ENCODE measurements at places on chromosomes 11 and 22.

GRCh38 chr22:41976070-41976901 lies 7.0 kb downstream of the SEPTIN3 start:
- H3K27me3 ChIP-seq = peaks cover 6% of the 10 kb centered on the region
- no peak overlapping the region for H3K27ac ChIP-seq
- 0 out of 2 replicates have a peak, but pooled peaks cover 2% of the 10 kb centered on the region for H3K4me1 ChIP-seq
- H3K36me3 ChIP-seq = no peaks in the 10 kb centered on the region

- H3K27ac ChIP-seq = no peak overlapping the region
- H3K4me3 ChIP-seq = no peak overlapping the region
- H3K4me1 ChIP-seq = no peaks in the 10 kb centered on the region
- DNase-seq = no peak
- H3K36me3 ChIP-seq = no peaks in the 10 kb centered on the region
Observed at GRCh38 chr11:68229601-68230000, 16.5 kb upstream of the KMT5B start.

- no peak overlapping the region for H3K27ac ChIP-seq
- H3K4me3 ChIP-seq = no peak overlapping the region
- peaks cover 22% of the 10 kb centered on the region for H3K27me3 ChIP-seq
Observed at GRCh38 chr11:14081581-14082231, 119.2 kb downstream of the SPON1 start.

GRCh38 chr11:81658722-81659121 lies 1074.9 kb downstream of the FAM181B start:
- no peaks in the 10 kb centered on the region for H3K4me1 ChIP-seq
- no peak for DNase-seq
- H3K4me3 ChIP-seq = no peak overlapping the region
- H3K27me3 ChIP-seq = no peaks in the 10 kb centered on the region
- no peak overlapping the region for H3K27ac ChIP-seq

- DNase-seq = no peak
- no peaks in the 10 kb centered on the region for H3K27me3 ChIP-seq
- no peak overlapping the region for H3K27ac ChIP-seq
- H3K4me1 ChIP-seq = peaks cover 8% of the 10 kb centered on the region
- H3K4me3 ChIP-seq = no peak overlapping the region
Observed at GRCh38 chr22:20499769-20500168, 4.2 kb upstream of the KLHL22 start.

DNA sequence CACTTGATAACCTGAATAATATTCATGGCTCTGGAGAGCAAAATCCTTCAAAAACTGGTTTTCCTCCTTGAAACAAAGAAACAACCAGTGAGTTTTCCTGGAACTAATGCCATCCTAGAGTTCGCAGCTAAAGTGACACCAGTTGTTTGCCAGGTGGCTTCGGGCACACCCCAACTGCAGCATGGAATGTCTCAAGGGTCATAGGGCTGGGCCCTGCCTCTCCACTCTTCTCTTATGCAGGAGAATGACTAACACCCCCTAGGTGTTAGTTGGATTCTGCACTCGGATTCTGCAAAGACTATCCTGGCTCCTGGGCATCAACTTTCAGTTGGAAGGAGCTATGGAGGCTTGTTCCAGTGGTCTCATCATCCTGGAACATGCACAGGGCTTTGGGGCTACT lies 98.8 kb downstream of the KIRREL3 start:
- H3K4me1 ChIP-seq = no peaks in the 10 kb centered on the region
- H3K27me3 ChIP-seq = peaks cover 2% of the 10 kb centered on the region
- no peaks in the 10 kb centered on the region for H3K36me3 ChIP-seq
